ENCODE measurements at places on chromosomes 5 and 9. TPM values are rescaled to one million over a fixed set of nuclear protein-coding genes. Genes with fewer than 3 reads are reported as not detected.

GRCh38 chr9:69421908-69422801 is 97.1 kb downstream of the ENTREP1 start:
- peak; percentile 77 for DNase-seq
- no peak overlapping the region for H3K4me3 ChIP-seq
- no peaks in the 10 kb centered on the region for H3K4me1 ChIP-seq
- H3K27me3 ChIP-seq: no peaks in the 10 kb centered on the region
- H3K27ac ChIP-seq: no peak overlapping the region

DNA sequence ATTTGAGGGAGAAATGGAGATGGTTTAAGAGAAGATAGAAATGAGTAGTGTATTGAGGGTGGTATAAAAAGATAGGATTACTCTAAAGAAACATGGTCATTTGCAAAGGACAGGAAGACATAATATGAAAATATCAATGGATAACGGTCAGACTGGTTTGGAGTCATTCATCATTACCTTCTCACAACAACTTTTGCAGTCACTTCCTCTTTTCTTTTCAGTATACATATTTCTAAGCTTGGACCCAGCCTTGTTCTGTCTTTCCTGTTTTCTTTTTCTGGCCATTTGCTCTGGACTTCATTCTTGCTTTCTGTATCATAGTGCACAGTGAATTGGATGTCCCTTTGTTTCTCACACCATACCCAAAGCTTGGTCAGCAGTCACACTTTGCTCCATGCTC is 966.5 kb upstream of the TYRP1 start:
- no peaks in the 10 kb centered on the region for H3K4me1 ChIP-seq
- no peaks in the 10 kb centered on the region for H3K36me3 ChIP-seq
- no peak overlapping the region for H3K27ac ChIP-seq
- no peaks in the 10 kb centered on the region for H3K27me3 ChIP-seq
- no peak for DNase-seq
- H3K4me3 ChIP-seq: no peak overlapping the region

DNA sequence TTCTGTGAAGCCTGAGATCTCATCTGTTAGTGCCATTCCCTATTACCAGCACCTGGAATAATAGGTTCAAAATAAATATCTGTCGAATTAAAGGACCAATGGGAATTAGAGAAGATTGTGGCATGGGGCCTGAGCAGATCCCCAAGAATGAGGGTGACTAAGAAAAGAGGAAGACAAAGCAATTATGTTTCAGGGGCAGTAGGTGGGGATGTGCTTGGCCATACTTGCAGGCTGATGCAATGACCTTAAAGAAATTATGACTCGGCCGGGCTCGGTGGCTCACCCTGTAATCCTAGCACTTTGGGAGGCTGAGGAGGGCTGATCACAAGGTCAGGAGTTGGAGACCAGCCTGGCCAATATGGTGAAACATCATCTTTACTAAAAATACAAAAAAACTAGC is 562.8 kb downstream of the PTPRD start:
- H3K4me3 ChIP-seq: no peak overlapping the region
- H3K36me3 ChIP-seq: no peaks in the 10 kb centered on the region
- DNase-seq: peak; percentile 55

DNA sequence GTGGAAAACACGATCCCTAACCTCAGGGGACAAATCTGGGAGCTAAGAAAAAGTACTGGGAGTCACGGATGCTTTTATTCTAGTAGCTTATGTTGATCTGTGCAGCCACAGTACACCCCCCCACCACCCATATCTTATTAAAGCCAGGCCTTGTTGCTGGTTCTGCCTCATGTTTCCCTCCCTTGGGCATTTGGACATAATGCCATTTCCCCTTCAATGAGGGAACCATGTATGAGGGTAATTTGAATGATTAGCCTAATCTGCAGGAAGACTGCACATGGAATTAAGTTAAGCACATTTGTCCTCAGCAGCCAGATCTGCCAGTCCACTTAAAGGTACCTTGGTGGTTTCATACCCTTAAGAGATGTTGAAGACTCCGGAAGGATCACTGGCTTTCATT is 102.0 kb downstream of the ARHGAP26 start:
- no peaks in the 10 kb centered on the region for H3K27me3 ChIP-seq
- no peak overlapping the region for H3K27ac ChIP-seq
- H3K4me1 ChIP-seq: no peaks in the 10 kb centered on the region
- H3K4me3 ChIP-seq: no peak overlapping the region
- H3K36me3 ChIP-seq: no peaks in the 10 kb centered on the region
- no peak for DNase-seq

DNA sequence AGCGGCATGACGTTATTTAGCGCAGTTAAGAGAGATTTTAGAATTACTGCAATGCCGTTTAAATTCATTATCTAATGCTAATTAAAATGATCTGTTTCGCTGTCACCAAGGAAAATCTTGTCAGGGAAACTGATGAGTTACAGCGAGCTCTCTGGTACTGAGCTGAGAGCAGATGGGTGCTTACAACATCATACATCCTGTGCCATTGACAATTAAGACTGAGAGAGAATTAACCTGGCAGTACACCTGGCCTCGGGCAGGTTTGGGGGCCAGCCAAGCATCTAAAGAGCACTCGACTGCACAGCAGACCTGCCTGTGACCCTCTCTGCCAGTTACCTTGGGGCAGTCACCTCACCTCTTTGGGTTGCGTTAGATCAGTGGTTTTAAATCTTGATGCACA is 55.0 kb downstream of the PUM3 start:
- peaks cover 21% of the 10 kb centered on the region for H3K36me3 ChIP-seq
- peaks cover 15% of the 10 kb centered on the region for H3K4me1 ChIP-seq
- H3K27me3 ChIP-seq: no peaks in the 10 kb centered on the region
- H3K27ac ChIP-seq: no peak overlapping the region
- no peak for DNase-seq

DNA sequence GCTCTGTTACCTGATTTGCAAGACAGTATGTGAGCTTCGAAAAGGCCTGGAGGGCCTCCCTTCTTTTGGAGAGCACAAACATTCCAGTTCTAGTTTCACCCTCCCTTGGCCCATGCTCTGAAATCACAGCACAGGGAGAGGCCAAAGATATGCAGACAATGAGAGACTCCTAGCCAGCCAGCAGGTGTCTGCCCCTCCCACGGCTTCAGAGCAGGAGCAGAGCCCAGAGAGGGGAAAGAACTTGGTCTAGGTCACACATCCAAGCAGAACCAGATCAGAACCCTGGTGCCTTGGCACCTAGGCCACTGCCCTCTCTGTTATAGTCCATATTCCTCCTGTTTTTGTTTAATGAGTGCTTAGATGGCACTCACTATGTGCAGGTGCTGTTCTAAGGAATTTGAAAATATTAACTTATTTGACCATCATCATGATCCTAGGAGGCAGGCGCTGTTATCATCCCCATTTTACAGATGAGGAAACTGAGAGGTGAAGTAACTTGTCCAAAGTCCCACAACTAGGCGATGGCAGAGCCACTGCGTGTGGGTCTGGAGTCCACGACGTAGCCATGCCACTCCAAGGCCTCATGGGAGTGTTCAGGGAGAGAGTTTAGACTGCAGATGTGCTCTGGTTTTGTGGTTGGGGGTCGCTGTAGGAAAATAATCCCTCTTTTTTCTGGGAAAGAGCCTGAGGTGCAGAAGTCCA is 27.2 kb downstream of the TMOD1 start:
- no peaks in the 10 kb centered on the region for H3K27me3 ChIP-seq
- H3K27ac ChIP-seq: no peak overlapping the region
- H3K36me3 ChIP-seq: no peaks in the 10 kb centered on the region
- no peaks in the 10 kb centered on the region for H3K4me1 ChIP-seq
- DNase-seq: no peak

DNA sequence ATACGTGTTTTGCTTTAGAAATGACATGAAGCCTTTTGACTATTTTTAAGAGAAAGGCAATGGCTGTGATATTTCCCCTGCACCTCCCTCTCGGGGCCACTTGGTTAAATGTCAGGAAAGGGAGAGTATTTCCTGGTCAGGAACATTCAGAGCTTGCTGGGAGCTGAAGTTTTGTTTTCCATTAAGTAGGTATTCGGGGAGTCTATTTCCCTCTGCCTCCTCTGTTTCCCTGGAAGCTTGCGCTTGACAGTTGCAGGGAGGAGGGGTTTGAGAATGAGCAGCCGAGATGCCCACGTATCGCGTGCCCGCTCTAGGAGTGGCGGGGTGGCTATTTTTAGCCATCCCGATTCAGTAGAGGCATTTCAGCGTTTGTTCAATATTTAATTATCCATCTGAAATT is 6.7 kb downstream of the DAB2IP start:
- no peak overlapping the region for H3K27ac ChIP-seq
- peak; percentile 44 for DNase-seq
- H3K27me3 ChIP-seq: peaks cover 6% of the 10 kb centered on the region

DNA sequence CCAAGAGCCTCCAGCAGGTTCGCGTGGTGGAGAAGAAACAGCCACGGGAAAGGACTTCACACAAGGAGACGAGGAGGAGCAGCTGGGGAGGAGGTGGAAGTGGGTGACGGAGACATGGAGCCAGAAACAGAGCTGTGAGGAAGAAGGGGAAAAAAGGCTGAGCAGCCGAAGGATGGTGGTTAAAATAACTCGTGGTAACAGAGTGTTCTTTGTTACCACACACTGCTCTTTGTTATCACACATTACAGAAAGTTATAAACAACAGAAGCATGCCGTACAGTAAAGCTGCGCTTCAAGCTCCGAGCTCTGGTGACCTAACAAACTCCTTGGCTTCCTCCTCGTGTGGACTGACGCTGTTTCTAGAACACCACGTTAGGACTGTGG is 215.4 kb downstream of the GLIS3 start:
- no peak overlapping the region for H3K27ac ChIP-seq
- H3K4me1 ChIP-seq: peaks cover 12% of the 10 kb centered on the region
- H3K36me3 ChIP-seq: no peaks in the 10 kb centered on the region
- H3K4me3 ChIP-seq: no peak overlapping the region
- H3K27me3 ChIP-seq: no peaks in the 10 kb centered on the region

- no peak for DNase-seq
- no peaks in the 10 kb centered on the region for H3K36me3 ChIP-seq
- H3K27me3 ChIP-seq: no peaks in the 10 kb centered on the region
- H3K4me1 ChIP-seq: 0 out of 2 replicates have a peak, but pooled peaks cover 4% of the 10 kb centered on the region
Measured at GRCh38 chr9:69611221-69611620, 61.0 kb downstream of the APBA1 start.

- no peaks in the 10 kb centered on the region for H3K36me3 ChIP-seq
- no peak for DNase-seq
- H3K4me3 ChIP-seq: no peak overlapping the region
- peaks cover 27% of the 10 kb centered on the region for H3K4me1 ChIP-seq
- no peak overlapping the region for H3K27ac ChIP-seq
- no peaks in the 10 kb centered on the region for H3K27me3 ChIP-seq
Measured at GRCh38 chr5:7324919-7325318, 71.0 kb upstream of the ADCY2 start.

- no peaks in the 10 kb centered on the region for H3K36me3 ChIP-seq
- no peak for DNase-seq
- H3K27me3 ChIP-seq: no peaks in the 10 kb centered on the region
- no peak overlapping the region for H3K4me3 ChIP-seq
- H3K4me1 ChIP-seq: no peaks in the 10 kb centered on the region
Measured at GRCh38 chr5:152329761-152330283, 75.3 kb downstream of the NMUR2 start.

DNA sequence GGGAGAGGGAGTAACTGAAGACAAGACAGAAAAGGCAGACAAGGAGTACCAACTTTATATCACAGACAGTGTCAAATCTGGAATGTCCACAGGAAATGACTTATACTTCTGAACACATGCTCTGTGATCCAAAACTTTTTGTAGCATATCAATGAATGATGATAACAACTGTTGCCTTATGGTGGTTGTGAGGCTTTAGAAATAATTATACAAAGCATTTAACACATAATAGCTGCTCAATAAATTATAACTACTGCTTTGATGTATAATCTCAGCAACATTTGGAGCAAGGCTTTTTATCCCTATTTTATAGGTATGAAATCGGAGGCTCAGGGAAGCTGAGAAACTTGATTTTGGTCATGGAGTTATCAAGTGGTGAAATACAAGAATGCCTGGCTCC is 3.3 kb upstream of the ASTN2 start:
- no peaks in the 10 kb centered on the region for H3K36me3 ChIP-seq
- no peaks in the 10 kb centered on the region for H3K4me1 ChIP-seq
- no peak for DNase-seq
- peaks cover 52% of the 10 kb centered on the region for H3K27me3 ChIP-seq

- H3K4me3 ChIP-seq: no peak overlapping the region
- no peaks in the 10 kb centered on the region for H3K4me1 ChIP-seq
- no peak for DNase-seq
- no peaks in the 10 kb centered on the region for H3K36me3 ChIP-seq
- H3K27me3 ChIP-seq: no peaks in the 10 kb centered on the region
Measured at GRCh38 chr5:99948850-99949249, 586.3 kb upstream of the FAM174A start.

DNA sequence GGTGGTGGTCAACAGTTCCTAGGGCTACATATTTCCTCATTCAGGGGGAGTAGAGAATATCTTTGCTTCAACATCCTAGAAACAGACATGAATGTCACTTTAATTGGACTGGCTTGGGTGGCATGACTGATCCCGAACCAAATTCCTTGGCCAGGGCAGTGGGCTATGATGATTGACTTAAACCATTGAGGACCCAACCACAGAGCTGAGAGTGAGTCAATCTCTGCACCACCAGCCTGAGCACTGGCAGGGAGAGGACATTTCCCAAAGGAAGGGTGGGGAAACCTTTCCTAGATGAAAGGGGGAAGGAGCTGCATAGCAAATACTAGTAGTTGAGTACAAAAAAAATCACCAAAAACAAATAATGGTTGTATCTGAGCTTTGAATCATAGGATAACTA is 52.8 kb upstream of the ENTREP1 start:
- H3K4me1 ChIP-seq: no peaks in the 10 kb centered on the region
- H3K27ac ChIP-seq: no peak overlapping the region
- H3K36me3 ChIP-seq: no peaks in the 10 kb centered on the region
- no peak overlapping the region for H3K4me3 ChIP-seq

DNA sequence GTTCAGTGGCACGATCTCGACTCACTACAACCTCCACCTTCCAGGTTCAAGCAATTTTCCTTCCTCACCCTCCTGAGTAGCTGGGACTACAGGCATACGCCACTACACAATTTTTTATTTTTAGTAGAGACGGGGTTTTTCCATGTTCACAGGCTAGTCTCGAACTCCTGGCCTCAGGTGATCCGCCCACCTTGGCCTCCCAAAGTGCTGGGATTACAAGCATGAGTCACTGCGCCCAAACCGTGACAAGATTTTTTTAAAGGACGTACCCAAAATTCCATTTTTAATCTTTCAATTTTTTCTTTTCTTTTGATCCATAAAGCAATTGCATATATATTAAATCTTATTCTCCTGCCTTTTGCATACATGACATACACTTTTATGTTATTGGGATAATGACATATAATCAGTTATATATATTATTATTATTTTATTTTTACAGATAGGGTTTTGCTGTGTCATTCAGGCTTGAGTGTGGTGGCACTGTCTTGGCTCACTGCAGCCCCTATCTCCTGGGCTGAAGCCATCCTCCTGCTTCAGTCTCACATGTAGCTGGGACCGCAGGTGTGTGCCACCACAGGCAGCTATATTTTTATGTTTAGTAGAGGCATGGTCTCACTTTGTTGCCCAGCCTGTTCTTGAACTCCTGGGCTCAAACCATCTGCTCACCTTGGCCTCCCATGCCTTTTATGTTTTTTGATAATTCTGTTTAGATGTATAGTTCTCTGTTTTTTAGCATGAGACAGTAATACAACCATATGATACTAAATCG is 71.9 kb downstream of the RAB24 start:
- peaks cover 15% of the 10 kb centered on the region for H3K36me3 ChIP-seq
- no peak overlapping the region for H3K27ac ChIP-seq
- no peaks in the 10 kb centered on the region for H3K27me3 ChIP-seq
- peaks cover 37% of the 10 kb centered on the region for H3K4me1 ChIP-seq
- no peak overlapping the region for H3K4me3 ChIP-seq

SLC6A19 gene
- polyA plus RNA-seq: not detected

LCN10 gene
- polyA plus RNA-seq: not detected

PCDHB12 gene
- polyA plus RNA-seq: 0.53 TPM

LECT2 gene
- 0.41 TPM for polyA plus RNA-seq

ENHO gene
- polyA plus RNA-seq: 0.35 TPM

FAM153A gene
- polyA plus RNA-seq: not detected

ERBIN gene
- 42.8 TPM for polyA plus RNA-seq

ISL1 gene
- polyA plus RNA-seq: not detected
